ENCODE measurements at places on chromosomes 6 and 20. TPM values are rescaled to one million over a fixed set of nuclear protein-coding genes. Genes with fewer than 3 reads are reported as not detected.

DNA sequence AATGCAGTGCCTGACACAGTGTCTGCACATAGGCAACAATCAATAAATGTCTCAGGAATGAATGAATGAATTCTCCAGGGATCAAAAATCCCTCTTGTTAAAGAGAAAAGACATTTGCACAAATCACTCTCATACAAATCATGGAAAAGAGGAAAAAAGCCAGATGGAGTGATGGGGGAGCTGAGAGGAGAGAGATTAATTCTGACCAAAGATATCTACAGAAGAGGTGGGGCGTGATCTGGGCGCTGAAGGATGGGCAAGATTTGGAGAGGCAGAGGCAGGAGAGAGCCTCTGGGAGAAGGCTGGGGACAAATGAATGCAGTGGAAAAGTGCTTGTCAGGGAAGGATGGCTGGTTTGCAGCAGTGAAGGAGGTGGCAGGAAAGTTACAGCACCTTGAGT, 142.9 kb upstream of the BACH2 start:
- no peak for DNase-seq

- DNase-seq = no peak
Measured at GRCh38 chr20:32204205-32205109, 3.1 kb downstream of the PLAGL2 start.

DNA sequence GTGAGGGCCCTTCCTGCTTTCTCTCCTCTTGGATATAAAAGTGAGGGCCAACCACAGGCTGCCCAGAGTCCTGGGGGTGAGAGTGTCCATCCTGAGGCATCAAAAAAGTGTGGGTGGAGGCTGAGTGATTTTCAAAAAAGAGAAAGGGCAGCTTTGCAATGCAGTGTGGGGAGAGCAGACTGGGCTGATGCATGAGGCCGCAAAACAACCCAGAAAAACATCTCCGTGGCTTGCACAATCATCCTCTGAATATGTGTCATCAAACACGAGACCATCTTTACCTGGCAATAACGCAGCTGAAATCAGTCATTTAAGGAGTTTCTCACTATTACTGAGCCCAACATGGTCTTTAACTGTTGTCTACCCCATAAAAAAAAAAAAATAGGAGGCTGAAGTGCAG, 191.2 kb upstream of the SOX4 start:
- DNase-seq = no peak

GRCh38 chr6:46502486-46503119, 11.4 kb upstream of the RCAN2 start:
- no peak for DNase-seq

DNA sequence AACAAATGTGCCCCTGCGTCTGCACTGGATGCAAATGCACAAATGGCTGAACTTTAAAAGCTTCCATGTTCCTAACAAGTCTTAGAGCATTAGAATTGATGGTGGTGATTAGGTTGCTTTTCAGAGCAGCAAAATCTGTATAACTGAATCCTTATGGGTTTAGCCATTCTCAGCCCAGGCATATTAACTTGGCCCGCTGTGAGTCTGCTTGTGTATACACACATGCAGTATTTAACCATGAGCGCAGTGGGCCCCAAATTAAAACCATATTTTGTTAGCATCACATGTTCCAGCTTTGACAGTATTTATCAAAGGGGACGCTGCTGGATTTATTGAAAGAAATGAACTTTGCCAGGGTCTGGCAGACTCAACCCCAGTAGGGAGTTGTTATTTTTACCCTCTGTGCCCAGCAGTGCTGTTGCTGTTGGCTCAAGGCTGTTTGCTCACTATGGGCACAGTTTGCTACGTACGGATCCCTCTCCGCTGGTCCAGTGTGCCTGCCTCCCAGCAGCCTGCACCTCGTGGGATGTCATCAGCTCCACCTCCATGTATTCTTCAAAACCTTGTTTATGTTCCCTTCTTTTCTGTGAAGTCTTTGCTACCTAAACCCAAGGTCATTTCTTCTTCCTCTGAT, 144.7 kb downstream of the QRSL1 start:
- DNase-seq = no peak

DNA sequence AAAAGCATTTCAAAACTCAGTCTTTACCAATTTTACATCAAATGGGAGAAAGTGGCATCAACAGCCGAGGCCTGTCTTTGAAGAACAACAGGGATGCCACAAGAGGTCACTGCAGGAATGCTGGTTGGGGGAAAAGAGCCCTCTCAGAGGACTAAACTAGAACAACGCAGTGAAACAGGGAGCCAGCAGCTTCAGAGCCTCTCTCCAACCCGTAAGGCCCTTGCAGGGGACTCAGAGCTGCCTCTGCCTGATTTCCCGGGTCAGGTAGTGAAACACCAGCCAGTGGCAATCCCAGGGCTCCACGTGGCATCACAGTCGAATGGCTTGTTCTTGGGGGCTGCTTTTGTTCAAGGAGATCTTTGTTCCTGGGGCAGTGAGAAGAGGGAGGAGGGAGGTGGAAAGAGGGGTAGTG, 55.0 kb upstream of the KCNK16 start:
- no peak for DNase-seq

GRCh38 chr6:15464211-15464725, 198.6 kb downstream of the DTNBP1 start:
- DNase-seq = no peak

- DNase-seq = no peak
Measured at GRCh38 chr6:108563292-108563691, 2.6 kb downstream of the FOXO3 start.

DNA sequence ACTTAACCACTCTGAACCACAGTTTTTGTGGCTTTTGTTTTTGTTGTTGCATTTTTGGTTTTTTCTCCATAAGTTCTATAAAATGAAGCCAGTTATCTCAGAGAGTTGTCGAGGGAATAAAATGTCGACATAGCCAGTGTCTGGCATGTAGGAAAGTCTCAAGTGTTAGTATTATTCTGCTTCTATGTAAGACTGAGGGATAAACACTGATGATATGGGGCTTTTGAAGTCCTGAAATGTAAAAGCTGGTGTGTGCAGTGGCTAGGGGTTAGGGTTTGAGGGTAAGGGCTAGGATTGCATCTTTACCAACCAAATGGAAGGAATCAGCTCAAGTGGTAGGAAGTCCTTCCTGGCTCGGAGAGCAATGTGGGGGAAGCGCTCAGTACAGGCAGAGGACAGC, 59.2 kb downstream of the DAAM2 start:
- no peak for DNase-seq

DNA sequence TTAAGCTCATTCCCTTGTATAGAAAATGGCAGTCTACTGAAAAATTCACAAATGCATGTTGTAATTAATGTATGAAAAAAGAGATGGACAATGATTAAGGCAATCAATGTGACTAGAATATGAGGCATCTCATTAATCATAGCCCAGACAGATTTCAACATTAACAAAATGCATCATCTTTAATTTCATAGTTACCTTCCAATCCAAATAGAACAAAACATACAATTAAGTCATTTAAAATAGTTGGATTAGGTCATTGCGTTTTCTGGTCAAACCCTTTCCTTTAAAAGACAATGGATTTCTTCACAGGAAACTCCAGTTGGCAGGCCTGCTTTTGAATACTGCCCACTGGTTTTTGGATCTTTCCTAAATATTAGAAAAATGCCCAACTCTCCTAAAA, 203.9 kb downstream of the HAO1 start:
- DNase-seq = no peak

DNA sequence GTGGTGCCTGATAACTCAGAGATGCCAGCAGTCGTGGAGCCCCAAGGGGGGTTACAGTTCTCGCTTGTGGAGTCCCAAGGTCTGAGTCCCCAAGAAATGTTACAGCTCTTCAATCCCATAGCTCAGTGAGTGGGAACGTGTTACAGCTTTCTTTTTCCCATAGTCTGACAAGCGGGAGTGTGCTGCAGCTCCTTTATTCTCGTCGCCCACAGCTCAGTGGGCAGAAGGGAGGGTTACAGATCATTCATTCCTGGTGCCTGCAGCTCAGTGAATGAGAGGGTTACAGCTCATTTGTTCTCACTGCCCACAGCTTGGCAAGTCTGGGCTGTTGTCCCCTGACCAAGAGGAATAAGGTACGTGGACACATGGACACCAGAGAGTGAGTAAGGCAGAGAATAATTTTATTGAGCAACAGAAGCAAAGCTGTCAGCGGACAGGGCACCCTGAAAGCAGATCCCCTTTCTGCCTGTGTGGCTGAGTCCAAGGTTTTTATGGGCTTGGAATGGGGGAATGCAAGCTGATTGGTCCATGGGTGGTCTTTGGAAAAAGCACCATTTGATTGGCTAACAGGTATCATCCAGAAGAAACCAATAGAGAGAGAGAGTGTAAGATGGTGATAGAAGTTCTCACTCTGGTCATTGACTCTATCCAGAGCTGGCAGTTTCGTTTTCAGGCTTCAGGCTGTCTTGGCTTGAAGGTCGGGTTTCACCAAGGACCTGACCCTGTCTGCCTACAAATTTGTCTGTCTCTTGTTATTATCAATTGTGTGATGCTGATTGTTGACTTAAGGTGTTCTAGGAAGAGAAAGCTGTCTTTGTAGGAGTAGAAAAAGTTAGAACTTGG, 16.4 kb downstream of the RNF217 start:
- DNase-seq = no peak

DNA sequence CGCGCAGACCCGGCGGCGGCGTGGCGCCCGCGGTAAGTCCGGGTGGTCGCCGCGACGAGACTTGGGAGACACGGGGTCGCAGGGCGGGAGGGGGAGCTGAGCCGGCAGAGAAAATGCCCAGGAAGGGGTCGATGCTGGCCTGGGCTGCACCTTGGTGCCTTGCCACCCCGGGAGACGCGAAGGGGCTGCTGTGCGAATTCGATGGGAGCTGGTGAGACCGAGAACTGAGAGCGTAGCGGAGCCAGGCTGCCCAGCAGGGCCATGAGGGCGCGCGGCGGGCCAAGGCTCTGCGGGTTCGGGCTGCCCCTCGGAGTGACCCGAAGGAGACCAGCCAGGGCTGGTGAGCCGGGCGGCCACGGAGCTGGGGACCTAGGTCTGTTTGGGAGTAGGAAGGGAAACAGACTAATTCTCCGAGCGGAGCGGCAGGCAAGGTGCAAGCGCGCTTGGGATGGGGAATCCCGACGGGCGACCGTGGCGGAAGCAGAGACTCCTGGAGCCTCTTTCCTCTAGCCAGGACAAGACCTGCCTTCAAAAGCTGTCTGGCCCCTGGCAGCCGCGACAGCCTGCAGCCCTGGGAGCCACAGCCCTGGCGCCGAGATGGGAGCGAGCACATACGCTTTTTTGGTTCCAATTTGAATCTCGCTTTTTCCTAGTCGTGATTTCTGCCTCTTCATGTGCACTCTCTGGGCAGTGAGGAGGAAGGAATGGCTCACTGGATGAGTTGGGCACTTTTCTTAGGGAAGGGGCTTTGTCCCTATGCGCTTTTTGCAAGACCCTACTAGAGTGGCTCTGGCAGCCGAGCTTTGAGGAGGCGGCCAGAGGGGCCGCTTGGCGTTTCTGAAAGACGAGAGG, 691 bp downstream of the SYNDIG1 start:
- no peak for DNase-seq

DNA sequence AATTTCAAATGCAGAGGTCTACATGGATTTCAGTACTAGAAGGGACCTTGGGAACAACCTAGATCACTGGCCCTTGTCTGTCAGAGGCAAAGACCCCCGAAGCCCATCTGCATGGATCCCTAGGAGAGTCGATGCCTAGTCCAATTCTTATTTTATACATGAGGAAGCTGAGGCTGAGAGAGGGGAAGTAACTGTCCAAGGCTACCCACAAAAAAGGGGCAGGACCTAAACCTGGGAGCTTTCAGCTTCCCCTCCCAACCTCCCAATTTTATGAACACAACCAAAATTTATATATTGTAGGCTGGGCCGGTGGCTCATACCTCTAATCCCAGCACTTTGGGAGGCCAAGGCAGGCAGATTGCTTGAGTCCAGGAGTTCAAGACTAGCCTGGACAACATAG, 73.2 kb downstream of the TRERF1 start:
- DNase-seq = no peak

- DNase-seq = no peak
Measured at GRCh38 chr6:79421001-79421411, 116.2 kb downstream of the LCA5 start.

DNA sequence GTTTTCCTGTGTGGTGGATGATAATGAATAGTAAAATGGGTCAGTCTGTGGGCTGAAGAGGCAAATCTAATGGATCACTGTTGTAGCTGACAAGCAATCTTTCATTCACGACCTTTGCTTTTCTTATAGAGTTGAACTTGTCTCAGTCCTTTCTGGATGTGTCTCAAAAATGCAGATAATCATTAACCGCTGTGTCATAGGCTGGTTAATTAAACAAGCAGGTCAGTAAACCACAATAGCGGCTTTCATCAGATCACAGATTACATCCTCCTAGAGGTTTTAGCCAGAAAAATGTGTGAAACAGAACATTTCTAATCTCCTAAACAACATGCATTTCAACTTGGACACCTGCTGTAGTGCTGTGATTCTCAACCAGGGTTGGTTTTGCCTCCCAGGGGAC, 2.5 kb upstream of the METTL24 start:
- DNase-seq = no peak

DNA sequence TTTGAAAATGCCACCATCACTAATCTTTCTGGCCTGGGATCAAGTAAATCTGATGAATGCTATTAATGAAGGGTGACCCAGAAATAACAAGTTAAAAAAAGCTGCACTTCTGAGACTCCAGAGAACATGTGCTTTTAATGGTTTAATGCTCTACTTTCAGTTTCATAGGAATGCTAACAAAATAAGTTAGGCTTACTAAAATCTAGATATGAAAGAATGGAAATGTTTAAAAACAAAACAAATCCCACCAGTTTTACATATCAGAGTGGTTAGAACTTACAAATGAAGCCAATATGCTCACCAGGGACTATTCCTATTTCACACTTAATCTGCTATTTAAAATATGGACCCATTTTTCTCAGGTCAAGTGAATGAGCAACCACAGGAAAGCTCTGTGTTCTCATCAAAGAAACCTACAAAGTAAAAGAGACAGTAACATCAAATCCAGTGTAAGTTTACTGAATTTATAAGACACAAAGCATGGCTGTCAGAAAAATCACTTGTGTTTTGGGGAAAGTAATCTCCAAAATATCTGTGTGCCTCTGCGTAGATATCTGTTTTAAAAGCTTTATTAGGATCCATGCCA, 40.3 kb downstream of the FYN start:
- DNase-seq = no peak

- no peak for DNase-seq
Measured at GRCh38 chr6:38973178-38974057, 75.2 kb upstream of the GLP1R start.

DNA sequence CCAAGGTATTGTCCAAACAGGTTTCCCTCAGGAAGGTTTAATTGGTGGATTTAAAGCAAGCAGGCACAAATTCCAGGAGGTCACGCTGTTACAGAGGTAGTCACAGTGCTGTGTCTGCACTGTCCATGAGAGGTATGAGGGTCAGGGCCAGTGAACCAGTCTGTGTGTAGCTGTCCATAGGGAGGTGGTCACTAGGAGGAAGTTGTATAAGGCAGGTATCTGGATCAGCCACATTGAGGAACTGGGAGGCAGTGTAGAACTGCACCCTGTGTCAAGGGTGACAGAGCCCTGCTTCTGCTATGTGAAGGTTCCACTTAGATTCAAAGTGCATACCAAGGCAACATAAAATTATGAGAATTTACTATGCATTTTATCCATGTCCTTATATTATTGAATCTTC, 73.3 kb downstream of the MAP3K4 start:
- no peak for DNase-seq

The IPCEF1 gene
- polyA plus RNA-seq = 6.6 TPM

The HLA-DPA1 gene
- polyA plus RNA-seq = 18.9 TPM

The COL9A1 gene
- polyA plus RNA-seq = 47.6 TPM

The NRM gene
- polyA plus RNA-seq = 30.0 TPM

The ABHD16B gene
- not detected for polyA plus RNA-seq

The STX11 gene
- 0.81 TPM for polyA plus RNA-seq

The LRRC73 gene
- 1.2 TPM for polyA plus RNA-seq

The POPDC3 gene
- 0.43 TPM for polyA plus RNA-seq

The FRK gene
- 4.1 TPM for polyA plus RNA-seq

The COL19A1 gene
- polyA plus RNA-seq = 2.9 TPM
